ENCODE measurements at places on chromosomes 2 and 18. TPM values are rescaled to one million over a fixed set of nuclear protein-coding genes. Genes with fewer than 3 reads are reported as not detected.

Gene GPR39
- total RNA-seq, result 8.2 TPM

Gene SNORC
- 0.71 TPM for total RNA-seq

Gene MEIS1
- 4.5 TPM for total RNA-seq

- DNase-seq, result no peak
Observed at GRCh38 chr2:119122663-119123062, 35.9 kb downstream of the C1QL2 start.

- no peak for DNase-seq
Observed at GRCh38 chr18:34321066-34321465, 96.4 kb upstream of the NOL4 start.

DNA sequence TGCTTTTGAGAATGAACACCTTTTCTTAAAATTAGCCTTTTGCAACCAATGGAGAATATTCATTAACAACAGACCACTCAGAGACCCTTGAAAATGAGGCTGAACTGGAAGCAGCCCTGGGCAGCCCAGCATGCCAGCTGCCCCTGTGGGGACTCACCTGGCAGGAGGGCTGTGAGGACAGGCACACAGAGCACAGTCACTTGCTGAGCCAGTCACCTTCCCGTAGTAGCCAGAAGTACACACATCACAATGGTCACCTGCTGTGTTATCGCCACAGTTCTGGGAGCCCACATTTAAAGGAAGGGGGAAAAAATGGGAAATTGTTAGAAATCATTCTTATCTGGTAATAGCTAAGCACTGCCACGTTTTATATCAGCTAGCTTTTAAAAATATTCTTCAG lies 115.5 kb downstream of the LAMA1 start:
- DNase-seq, result no peak

DNA sequence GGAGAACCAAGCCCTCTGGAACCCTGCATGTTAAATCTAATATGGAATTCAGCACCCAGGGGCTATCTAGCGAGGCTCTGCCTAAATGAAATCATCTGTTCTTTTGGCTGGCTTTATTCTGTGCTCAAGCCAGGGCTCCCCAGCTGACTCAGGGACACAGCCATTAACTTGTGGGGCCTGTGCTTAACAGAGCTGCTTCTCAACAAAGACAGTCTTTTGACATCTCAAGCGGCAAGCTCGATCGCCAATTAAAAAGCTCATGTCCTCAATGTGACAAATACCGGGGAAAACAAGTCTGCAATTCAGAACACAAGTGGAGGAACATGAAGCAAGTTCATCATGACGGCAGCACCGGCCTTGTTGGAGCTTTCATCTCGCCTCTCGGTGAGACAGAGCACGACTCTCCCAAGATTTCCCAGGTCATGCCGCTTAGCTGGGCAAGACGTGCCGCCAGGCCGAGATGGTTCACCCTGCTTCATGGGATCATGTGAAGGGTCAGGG lies 64.9 kb downstream of the KLHL29 start:
- DNase-seq, result no peak

GRCh38 chr2:11553661-11554398 lies 20.0 kb downstream of the GREB1 start:
- DNase-seq, result peak; percentile 90
